HT1080 (cell line): ENCODE measurements at places on chromosomes 1 and 21. TPM values are rescaled to one million over a fixed set of nuclear protein-coding genes. Genes with fewer than 3 reads are reported as not detected.

The AMPD1 gene
- total RNA-seq: not detected in 2 replicates

The DIRAS3 gene
- 0.14 TPM in 1 of 2 replicates, not detected in the other for total RNA-seq

The SHISA4 gene
- 7.0 and 10.9 TPM in 2 replicates for total RNA-seq

The RGSL1 gene
- total RNA-seq: 0.02 TPM in 1 of 2 replicates, not detected in the other

The OR6K2 gene
- total RNA-seq: not detected in 2 replicates

The SYNC gene
- 3.2 and 4.8 TPM in 2 replicates for total RNA-seq

The PLPPR5 gene
- total RNA-seq: 0.07 and 0.18 TPM in 2 replicates

The GPX7 gene
- not detected in 2 replicates for total RNA-seq

The ZBTB37 gene
- 3.6 and 3.8 TPM in 2 replicates for total RNA-seq

The CFAP141 gene
- total RNA-seq: not detected in 2 replicates
